ENCODE measurements at places on chromosomes 16 and 17.
A peak's percentile ranks its signal among the peaks of the same experiment; 100 is the strongest.

- no peak for DNase-seq
Measured at GRCh38 chr16:2715966-2716885, 3.8 kb downstream of the PRSS27 start.

DNA sequence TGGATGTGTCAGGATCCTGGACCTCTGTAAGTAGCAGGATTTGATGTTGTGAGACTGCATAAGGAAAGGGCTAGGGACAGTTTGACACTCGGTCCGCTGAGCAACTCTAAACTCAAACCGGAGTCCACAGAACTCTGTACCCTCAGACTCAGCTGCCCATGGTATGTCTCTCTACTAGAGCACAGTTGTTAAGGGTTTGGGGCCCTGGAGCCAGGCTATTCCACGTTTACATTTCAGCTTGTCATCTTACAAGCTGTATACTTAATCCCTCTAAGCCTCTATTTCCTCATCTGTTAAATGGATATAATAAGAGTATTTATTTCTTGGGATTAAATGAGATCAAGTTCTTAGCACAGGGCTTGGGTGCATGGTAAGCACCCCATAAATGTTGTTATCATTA is 27.9 kb downstream of the HOXB1 start:
- no peak for DNase-seq

- no peak for DNase-seq
Measured at GRCh38 chr17:64183815-64184214, 53.9 kb upstream of the ERN1 start.

GRCh38 chr16:24729243-24729950 is at the start of gene TNRC6A:
Gene TNRC6A (plus strand): TSS chr16:24729651. CDS start chr16:24729842, 191 bp downstream.
- peak; percentile 30 for DNase-seq

DNA sequence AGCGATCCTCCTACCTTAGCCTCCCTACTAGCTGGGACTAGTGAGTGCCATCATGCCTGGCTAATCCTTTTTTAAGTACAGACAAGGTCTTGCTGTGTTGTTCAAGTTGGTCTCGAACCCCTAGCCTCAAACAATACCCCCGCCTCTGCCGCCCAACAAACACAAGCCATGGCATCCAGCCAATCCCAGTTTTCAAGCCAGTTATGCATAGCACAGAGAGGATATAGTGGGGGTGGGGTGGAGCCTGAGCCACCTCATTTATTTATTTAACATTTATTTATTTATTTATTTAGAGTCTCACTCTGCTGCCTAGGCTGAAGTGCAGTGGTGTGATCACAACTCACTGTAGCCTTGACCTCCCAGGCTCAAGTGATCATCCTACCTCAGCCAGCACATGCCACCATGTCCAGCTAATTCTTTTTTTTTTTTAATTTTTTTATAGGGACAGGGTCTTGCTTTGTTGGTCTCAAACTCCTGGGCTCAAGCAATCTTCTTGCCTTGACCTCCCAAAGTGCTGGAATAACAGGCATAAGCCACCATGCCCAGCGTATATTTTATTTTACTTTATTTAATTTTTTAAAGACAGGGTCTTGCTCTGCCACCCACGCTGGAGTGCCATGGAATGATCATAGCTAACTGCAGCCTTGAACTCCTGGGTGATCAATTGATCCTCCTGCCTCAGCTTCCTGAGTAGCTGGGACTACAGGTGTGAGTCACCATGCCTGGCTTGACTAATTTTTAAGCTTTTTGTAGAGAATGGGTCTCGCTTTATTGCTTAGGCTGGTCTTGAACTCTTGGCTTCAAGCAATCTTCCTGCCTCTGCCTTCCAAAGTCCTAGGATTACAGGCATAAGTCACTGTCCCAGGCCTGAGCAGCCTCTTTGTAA is 26.2 kb upstream of the KLHL11 start:
- no peak for DNase-seq

GRCh38 chr17:18267927-18268711 is 7.7 kb downstream of the MIEF2 start:
- no peak for DNase-seq

All from iPS DF 19.7 (cell line).